Activated CD4-positive, alpha-beta T cell treated with anti-CD3 and anti-CD28 coated beads, Interleukin-2, amount 50 U/mL, for 16 hours (primary cell): ENCODE measurements at places on chromosomes 12 and 14.

GRCh38 chr12:121791671-121792551, 1.6 kb downstream of the RHOF start:
- no peak for DNase-seq

- no peak for DNase-seq
These were observed 80.0 kb downstream of the AACS start for GRCh38 chr12:125145196-125145595.

DNA sequence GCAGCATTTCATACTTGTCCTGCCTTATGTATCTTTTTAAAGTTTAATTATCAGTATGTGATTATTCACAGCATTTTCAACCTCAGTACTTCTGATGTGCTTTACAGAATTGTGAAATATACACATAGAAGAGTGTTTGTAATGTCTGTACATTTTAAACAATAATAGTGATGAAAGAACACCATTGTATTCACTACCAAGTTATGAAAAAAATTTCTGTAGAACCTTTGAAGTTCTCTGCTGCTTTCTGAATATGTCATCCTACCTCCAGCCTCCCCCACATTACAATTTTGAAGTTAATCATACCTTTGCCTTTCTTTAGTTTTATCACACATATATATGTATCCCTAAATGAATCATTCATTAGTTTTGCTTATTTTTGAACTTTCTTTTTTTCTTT, 24.8 kb downstream of the FRMD6 start:
- DNase-seq, result peak; percentile 48

DNA sequence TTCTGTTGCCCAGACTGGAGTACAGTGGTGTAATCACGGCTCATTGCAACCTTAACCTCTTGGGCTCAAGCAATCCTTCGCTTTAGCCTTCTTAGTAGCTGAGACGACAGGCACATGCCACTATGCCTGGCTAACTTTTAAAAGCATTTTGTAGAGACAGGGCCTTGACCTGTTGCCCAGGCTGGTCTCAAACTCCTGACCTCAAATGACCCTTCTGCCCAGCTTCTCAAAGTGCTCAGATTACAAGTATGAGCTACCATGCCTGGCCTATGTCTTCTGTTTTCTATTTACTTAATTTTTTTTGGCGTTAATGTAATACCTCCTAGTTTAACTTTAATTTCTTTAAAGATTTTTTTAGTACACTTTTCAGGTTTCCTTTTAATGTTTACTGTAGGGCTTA, 20.6 kb upstream of the KLRF1 start:
- DNase-seq, result no peak

GRCh38 chr12:103679421-103680170, 92.5 kb downstream of the STAB2 start:
- no peak for DNase-seq

- no peak for DNase-seq
These were observed 233.6 kb upstream of the E2F7 start for GRCh38 chr12:77299001-77299400.

- DNase-seq, result no peak
These were observed 16.5 kb upstream of the FZD10 start for GRCh38 chr12:130145731-130146130.

DNA sequence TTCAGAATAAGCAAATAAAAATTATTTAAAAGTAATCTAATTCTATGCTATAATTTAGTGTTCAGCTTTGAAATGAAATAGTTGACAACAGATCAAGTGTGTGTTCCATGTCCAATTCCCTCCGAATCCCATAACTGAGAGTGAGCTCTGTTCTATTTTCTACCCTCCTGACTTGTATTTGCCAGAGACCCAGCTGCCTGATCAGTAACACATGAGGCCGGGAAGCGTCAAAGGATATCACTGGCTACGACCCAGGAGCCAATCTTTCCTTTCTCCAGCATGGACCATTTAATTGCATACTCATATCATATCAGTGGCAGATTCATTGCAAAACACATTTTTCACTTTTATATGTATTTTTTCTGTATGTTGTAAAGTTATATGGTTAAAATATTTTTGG, 108.8 kb upstream of the TSPAN8 start:
- no peak for DNase-seq

GRCh38 chr12:26730481-26731350, 102.3 kb downstream of the ITPR2 start:
- DNase-seq, result no peak

DNA sequence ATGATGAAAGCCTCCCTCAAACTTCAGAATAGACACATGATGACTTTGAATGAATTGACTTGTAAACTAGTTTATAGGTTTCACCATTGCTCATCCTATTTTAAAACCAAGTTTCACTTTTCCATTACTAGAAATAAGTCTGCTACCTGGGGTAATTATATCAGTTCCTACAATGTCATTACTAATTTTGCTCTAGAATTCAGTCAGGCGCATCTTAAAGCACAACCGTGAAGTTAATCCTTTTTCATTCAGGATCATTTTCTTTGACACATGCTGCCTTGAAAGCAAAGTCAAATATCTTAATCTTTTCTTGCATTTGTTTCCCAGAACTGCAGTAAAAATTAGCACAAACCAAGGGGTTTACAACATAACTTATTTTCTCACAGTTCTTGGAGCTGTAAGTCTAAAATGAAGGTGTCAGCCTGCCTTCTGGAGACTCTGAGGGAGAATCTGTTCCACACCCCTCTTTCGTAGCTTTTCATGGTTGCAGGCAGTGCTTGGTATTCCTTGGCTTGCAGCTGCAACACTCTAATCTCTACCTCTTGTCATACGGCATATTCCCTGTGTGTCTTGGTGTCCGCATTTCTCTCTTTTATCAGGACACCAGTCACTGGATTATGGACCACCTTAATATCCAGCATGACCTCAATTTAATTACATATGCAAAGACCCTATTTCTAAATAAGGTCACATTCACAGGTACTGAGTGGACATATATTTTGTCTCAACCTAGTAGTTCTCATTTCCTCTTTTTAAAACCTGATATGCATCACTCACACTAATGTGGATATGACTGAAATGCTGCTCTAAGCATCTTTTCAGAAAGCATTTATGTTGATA, 114.3 kb upstream of the PDZRN4 start:
- no peak for DNase-seq

GRCh38 chr12:124610021-124610612, 42.7 kb upstream of the NCOR2 start:
- DNase-seq, result no peak

GRCh38 chr14:24278424-24278823, 7.0 kb upstream of the RABGGTA start:
- DNase-seq, result no peak

DNA sequence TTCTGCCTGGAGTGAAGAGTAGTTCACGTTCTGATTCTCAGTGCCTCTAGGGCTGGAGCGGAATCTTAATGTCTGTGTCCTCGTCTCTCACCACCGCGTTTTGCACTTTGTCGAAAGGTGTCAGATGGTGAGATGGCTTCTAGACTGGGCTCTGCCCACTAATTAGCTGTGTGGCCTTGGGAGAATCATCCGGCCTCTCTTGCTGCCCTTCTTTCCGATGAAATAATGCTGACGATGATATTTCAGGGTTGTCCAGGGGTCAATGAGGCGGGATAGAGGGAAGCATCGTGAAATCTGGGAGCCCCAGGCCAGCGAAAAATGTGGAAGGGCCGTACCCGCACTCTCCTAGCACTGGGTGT, 811 bp upstream of the GALNT16 start:
- no peak for DNase-seq

GRCh38 chr12:102992297-102992696, 34.8 kb downstream of the ASCL1 start:
- no peak for DNase-seq

- DNase-seq, result no peak
These were observed 34.9 kb downstream of the RAD9B start for GRCh38 chr12:110536834-110537604.
